ENCODE measurements at places on chromosomes 2 and 18.
A peak's percentile ranks its signal among the peaks of the same experiment; 100 is the strongest.

DNA sequence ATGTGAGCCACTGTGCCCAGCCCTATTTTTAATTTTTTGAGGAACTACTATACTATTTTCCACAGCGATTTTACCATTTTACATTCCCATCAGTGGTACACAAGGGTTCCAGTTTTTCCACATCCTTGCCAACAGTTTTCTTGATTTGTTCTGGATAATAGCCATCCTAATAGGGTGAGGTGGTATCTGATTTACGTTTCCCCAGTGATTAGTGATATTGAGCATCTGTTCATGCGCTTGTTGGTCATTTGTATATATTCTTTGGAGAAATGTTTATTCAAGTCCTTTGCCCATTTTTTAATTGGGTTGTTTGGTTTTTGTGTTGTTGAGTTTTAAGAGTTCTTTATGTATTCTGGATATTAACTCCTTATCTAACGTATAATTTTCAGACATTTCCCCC, 20.8 kb downstream of the TTC39C start:
- DNase-seq = no peak

DNA sequence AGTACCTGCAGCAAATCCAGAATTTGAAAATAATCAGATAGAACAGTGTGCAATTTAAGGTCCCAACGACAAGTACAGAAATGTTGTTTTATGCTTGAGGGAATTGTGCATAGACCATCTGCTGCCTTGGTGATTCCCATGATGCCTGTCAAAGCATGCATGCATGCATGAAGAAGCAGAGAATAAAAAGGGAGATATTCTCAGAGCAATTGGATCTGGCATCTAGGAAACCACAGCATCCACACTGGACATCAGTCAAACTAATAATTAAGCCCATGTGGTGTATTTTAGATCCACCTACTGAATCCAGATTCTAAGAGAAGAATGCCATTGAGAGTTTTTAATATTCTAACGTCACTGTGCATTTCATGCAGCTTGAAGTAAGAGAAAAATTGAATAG, 361.2 kb downstream of the FSIP2 start:
- no peak for DNase-seq

- DNase-seq = no peak
Observed at GRCh38 chr18:54033052-54033451, 191.4 kb downstream of the MBD2 start.

- DNase-seq = no peak
Observed at GRCh38 chr18:23460285-23461273, 7.5 kb downstream of the RIOK3 start.

DNA sequence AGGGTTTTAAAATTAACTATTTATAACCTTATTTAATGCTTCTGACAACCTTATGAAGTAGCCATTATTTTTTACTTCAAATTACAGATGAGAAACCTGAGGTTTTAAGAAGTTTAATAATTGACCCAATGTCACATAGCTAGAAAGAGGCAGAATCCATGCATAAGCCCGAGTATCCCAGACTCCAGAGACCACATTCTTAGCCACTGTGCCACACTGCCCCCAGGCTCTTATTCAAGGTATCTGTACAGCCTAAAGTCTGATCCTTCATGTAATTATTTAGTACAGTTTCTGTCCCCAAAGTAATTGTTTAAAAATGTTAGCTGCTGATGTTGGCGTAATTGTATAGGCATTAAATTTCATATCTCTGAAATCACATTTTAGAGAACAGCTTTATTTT, 124.7 kb upstream of the LRRTM1 start:
- DNase-seq = no peak

DNA sequence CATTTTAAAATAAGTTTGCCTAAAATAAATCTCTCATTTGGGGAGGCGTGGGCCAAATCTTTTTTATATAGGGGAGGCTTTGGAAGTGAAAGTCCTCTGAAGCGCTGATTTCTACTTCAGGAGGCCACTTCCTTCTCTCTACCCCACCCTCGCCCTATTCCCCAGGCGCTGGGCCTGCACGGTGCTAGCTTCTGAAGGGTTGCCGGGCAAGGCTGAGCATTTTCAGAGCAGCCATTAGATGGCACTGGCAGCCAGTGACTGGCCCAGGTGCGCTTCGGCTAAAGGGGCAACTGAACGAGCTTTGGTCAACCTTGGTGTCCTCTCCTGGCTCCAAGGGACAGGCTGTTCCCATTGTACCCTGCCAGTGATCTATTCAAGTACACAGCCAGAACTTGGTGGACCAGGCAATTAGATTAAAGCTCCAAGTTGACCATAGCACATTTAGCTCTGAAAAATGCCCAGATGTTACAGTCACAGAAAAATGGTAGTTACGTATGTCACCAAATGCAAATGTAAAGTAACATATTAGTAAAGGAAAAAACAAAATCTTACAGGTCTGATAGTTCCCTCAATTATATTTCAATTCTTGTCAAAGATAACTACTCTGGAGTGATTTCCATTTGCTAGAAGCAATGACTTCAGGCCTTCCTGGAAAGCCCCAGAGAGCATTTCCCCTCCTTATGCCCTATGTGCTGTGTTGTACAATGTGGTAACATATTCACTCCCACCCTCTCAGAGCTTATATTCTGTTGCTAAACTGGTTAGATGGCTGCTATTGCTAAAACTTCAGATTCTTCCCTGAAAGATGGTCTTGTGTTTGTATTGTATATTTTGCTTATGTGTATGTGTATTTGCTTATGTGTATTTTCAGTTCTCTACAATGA, 2.1 kb downstream of the POMC start:
- DNase-seq = no peak

GRCh38 chr2:155665704-155666103, 666.8 kb downstream of the NR4A2 start:
- no peak for DNase-seq

DNA sequence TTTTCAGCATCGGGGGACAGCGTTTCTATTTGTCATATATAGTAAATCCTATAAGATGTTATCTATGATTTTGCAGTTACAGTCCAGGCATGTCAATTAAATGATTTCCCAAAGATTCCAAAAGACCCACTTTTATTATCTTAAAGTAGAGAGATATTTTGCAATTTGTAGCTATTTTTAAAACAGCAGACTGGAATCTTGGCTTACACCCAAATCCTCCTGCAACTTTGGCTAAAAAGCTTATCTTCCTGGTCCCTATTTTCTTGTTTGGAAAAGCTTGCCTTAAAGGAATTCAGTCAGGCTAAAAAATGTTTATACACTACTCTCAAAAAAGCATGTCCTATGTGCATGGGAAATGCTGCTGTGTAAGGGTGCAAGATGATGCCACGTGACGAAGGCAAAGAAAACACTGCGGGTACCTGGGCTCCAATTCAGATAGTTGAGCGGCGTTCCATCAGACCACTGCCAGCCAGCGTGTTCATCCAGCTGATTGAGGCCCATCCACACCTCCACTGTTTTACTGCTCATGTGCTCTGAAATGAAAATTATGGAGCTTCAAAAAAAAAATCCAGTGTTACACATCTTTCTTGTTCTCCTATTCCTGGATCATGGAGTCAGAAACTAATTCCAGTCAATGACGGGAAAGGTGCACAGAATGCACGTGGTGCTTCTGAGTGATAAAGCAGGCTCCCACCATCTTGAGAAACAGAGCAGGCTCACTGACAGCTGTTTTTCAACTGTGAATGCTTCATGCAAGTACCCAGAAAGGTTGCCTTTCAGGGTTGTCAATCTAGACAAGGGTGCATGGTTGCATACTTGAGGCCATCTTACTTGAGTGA, 33.8 kb downstream of the PLA2R1 start:
- DNase-seq = peak; percentile 14

DNA sequence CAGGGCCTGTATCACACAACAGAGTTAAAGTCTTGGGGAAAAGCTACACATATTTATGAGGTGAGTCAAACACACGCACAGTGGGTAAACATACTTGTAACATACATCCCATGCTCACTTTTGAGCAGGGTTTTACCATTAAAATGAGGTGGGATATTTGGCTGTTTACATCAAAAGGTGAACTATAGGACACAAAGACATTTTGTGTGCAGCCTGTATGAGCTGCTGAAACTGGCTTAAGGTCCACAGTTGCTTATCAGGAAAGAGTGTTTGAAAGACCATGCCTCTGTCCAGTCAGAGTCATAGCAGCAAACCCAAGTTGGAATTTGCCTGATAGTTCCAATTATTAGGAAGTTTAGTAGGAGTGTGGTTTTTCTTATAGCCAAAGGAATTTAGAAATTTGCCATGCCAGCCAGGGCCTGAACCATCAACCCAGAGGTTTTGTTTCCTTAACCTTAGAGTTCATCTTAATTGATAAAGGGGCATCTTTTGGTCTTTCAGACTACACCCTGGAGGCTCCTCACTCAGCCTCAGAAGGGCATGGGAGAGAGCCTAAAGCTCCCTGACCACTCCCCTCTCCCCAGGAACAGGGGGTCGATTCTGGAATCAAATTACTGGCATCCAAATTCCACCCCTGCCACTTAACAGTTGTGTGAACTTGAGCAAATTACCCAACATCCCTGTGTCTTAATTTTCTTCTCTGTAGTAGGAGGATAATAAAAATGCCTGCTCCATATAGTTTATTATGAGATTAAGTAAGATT, 29.9 kb upstream of the L3MBTL4 start:
- no peak for DNase-seq

DNA sequence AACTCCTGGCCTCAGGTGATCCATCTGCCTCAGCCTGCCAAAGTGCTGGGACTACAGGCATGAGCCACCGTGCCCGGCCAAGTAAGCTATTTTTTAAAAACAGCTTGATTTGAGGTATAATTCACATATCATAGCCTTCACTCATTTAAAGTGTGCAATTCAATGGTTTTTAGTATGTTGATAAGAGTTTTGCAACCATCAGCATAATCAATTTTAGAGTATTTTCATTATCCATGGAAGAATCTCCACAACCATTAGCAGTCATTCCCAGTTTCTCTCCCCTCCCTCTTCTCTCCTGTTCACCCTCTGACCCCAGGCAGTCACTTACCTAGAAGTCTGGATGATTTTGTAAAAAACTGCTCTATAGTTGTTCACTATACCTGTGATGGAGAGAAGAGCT, 4.7 kb upstream of the LYG2 start:
- no peak for DNase-seq

DNA sequence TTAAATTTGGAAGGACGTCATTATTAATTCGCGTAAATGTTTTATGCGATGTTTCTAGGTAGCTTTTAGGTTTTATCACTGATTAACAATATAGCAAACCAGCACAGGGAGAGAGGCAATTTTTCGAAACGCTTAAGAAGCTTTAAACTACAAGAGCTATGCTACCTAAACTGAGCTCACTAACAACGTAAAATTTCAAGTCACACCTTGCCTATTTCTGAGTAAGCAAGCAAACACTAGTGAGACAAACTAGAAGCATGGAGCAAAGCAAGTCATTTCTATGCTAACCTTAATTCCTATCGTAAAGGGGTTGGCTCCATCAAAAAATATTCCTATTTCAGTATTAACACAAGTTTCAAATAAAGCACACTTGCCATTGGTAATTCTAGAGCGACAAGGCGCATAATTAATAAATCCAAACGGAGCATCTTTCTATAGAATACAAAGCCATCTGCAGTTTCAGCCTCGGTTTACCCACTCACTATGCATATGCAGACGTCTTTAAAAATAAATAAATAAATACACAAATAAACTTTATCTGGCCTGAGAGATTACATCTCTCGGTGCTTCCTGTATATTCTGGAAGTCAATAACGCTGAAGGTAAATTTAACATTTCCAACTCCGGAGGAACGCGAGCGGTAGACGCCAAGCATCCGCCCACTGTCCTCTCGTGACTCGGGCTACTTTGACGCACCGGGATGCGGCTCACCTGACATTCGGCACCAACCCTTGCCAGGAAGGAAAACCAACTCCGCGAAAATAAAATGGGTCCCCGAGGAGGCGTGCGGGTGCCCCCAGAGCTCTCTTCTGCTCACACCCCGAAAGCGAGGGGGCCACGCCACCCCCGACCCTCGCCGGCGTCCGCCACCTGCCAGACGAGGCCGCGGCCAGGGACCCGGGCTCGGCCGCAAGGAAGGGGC, 947 bp downstream of the ITSN2 start:
- DNase-seq = peak; percentile 9

DNA sequence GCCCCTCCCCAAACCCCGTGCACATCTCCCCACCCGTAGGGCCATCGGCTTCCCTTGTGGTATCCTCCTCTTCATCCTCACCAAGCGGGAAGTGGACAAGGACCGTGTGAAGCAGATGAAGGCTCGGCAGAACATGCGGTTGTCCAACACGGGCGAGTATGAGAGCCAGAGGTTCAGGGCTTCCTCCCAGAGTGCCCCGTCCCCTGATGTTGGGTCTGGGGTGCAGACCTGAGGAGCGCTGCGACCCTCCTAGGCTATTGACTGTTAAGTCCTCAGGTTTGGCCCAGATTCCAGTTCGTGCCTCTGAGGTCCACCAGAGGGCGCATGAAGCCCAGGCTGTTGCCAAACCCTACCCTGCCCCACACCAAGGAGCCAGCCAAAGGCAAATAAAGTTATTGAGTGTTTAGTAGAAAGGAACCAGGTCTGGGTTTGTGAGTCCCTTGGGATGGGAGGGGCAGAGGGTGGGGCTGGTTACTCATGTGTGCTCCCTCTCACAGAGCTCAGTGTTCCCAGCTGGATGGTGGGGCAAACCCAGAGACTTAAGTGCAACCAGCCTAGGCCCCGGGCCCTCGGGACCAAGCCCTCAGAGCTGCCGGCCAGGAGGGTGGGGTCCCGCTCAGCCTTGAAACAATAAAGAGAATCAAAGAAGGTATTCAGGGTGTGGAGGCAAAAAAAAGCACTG, 2.4 kb downstream of the PNKD start:
- peak; percentile 86 for DNase-seq

DNA sequence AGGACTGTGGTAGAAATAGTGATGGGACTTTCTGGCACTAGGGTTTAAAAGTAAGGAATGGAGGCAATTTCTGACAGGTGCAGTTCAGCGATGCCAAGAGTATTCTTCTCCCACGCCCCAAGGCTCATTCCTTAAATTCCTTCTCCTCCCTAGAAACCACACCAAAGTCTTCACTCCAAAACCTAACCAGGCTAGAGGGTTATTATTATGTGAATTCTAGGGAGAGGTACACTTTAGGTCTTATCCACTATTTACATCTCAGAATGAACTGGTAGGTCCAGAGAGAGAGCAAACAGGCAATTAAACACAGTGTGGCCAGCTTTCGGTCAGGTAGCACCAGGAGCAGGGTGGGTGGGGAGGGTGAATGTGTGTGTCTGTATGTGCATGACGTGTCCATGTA, 11.4 kb downstream of the IL1F10 start:
- no peak for DNase-seq

DNA sequence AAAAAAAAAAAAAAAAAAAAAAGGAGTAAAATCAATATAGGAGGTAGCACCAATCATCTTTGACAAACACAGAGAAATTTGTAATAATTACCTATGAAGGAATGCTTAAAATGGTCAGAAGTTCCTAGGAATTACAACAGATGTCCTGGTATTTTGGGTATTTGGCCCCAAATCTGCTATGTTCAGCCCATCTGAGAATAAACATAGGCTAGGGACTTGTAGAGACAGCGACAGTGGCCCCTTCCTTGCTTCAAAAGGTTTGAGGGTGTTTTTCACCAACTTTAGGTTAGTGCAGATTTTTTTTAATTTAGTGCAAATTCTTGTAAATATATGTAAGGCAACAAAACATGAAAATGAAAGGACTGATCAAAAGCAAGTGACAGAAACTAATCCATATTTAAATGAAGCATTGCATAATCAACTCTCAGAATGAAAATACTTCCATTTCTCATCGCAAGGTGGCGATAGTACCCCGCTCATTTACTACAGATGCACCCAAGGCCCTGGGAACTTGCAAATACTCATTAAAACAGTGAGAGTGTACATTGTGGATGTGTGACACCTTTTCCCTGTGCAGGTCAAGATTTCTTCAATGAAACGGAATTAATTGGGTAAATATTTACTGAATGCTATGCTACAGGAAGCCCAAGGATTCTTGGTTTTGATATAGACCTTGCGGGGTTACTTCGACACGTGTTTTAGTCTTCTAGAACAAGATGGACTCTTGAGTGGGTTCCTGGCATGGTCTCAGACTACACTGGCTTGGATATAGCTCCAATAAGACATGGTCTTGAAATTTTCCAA, 44.6 kb downstream of the FAM124B start:
- peak; percentile 64 for DNase-seq
